Right forelimb (tissue), 1 donor: ENCODE measurements at places on chromosomes 6 and 20.

- no peak for DNase-seq
These were observed 19.8 kb downstream of the SDC4 start for GRCh38 chr20:45328451-45328850.

DNA sequence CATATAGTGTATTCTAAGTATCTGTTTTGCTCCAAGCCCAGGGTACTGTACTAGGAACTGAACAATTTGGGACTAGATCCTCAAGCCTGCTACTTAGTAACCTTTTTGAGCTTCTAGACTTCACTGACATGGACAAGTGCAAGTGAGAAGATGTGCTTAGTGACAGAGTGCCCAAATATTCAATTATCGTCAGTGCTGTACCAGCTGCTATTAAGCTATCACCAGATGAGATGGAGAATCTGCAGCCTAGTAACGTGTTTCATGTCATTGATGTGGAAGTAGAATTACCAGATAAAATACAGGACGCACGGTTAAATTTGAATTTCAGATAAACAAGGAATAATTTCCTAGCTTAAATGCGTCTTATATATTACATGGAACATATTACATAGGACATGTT, 218.3 kb downstream of the ARID1B start:
- no peak for DNase-seq

- no peak for DNase-seq
These were observed 586.6 kb upstream of the BTBD3 start for GRCh38 chr20:11331096-11331495.

GRCh38 chr6:2309122-2309521, 63.7 kb upstream of the GMDS start:
- DNase-seq: no peak

- DNase-seq: no peak
These were observed 27.0 kb upstream of the SLC2A12 start for GRCh38 chr6:134079406-134079921.

DNA sequence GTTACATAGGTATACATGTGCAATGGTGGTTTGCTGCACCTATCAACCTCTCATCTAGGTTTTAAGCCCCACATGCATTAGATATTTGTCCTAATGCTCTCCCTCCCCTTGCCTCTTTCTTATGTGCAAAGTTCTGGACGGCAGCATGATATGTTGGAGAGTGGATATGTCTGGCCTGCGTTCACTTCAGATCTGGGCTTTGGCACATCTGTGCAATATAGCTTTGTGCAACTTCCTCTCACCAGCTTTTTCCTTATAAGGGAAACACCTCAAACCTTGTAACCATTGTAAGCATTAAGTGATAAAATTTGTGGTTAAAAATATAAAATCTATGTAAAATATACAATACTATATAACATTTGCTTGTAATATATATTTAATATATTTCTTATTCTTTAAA, 288.0 kb downstream of the PHACTR1 start:
- no peak for DNase-seq

DNA sequence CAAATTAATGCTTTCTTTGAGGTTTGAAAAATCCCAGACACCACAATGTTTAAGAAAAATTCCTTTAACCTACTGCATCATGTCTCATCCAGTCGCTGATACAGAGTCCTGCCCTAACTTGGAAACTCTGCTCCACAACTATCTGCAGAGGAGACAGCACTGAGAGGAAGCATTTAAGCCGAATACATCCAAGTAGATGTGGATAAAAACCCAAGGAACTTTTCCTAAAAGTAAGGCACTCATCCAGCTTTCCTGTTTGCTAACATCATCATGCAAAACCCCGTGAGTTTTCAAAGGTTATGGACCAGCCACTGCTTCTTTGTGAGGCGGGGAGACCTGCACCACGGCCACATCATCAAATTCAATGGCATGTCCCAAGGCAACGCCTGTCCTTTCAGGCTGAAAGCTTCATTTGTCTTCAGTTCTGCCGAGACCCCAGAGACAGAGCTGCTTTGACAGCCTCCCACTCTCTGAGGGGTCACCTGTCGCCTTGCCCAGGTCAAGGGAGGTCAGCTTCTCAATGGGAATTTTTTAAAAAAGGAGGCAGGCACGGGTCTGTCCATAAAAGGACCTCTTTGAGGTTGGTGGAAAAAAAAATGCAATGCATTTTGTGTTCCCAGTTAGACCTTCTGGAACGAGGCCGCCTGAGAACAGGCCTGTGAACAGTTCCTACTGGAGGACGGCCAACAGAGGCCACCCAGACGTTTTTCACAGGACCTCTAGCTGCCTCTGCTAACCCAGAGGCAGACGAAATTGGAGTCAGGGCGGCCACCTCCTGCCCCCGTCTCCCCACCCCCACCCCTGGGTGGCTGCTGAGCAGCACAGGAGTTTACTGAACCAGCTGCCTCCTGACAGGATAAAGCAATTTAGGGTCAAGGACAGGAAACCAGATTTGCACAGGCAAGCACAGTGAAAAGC, 142.5 kb upstream of the HDDC2 start:
- DNase-seq: peak; percentile 68

- DNase-seq: no peak
These were observed 140.2 kb upstream of the FAM83B start for GRCh38 chr6:54706391-54706790.

DNA sequence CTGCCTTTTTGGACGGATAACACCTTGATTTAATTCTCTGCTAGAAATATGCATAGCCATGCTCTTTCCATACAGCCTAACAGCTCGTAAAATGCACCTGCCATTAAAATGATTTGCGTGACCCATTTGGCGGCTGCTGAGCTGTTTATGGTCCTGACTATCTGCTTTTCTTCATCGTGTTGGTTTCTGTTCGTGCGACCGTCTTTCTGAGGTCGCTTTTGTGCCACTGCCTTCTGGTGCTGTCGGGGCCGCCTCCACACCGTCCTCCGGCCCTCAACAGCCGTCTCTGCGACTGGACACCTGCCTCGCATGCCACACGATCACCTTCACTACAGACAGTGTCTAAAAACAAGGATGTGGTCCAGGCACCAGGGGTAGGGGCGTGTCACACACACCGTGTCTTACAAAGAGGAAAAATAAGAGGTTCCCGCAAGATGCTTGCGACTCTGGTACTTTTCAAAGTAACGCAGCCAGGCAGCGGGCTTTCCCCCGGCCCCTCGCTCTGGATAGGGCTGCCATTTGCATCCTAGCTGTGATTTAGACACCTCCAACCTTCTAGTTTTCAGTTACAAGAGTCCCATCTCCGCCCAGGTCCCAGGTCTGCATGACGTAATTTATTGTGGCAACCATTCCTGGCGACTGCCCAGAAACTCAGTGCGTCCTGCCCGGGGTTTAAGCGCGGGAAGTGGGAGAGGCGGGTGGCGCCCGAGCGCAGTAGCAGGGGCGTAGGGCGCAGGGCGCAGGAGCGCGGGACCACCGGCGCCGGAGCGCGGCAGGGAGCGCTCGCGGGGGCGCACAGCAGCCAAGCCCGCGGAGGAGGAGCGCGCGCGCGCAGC, at the start of gene STMND1:
TSS of gene STMND1 (plus strand) at position 629 of the 836 bp plus-strand sequence. CDS start 208 bp downstream, outside the sequence.
- peak; percentile 69 for DNase-seq

GRCh38 chr6:63724721-63725120, 89.1 kb downstream of the PHF3 start:
- DNase-seq: no peak

GRCh38 chr6:25862199-25862598, 11.8 kb downstream of the SLC17A3 start:
- no peak for DNase-seq
